ENCODE measurements at places on chromosomes 7 and 10. TPM values are rescaled to one million over a fixed set of nuclear protein-coding genes. Genes with fewer than 3 reads are reported as not detected.

Gene GSTK1
- polyA plus RNA-seq, result 230 TPM

Gene TMEM270
- polyA plus RNA-seq, result not detected

Gene STEAP1B
- polyA plus RNA-seq, result not detected

Gene RBM20
- 19.2 TPM for polyA plus RNA-seq

Gene TMEM236
- not detected for polyA plus RNA-seq

Gene PARD3
- 36.5 TPM for polyA plus RNA-seq

Gene KIAA1217
- polyA plus RNA-seq, result 8.9 TPM

Gene OR6B1
- polyA plus RNA-seq, result not detected

Gene HDAC9
- 32.7 TPM for polyA plus RNA-seq

Gene MYH16
- 0.09 TPM for polyA plus RNA-seq

Gene SERPINE1
- 5.7 TPM for polyA plus RNA-seq

Gene LRRC18
- polyA plus RNA-seq, result not detected

Gene SLC13A1
- polyA plus RNA-seq, result not detected

Data from cardiac muscle cell (in vitro differentiated cells and primary cell).